ENCODE measurements at places on chromosomes 12 and 14.

GRCh38 chr12:34371050-34371449 lies 348.8 kb downstream of the ALG10 start:
- DNase-seq = no peak

DNA sequence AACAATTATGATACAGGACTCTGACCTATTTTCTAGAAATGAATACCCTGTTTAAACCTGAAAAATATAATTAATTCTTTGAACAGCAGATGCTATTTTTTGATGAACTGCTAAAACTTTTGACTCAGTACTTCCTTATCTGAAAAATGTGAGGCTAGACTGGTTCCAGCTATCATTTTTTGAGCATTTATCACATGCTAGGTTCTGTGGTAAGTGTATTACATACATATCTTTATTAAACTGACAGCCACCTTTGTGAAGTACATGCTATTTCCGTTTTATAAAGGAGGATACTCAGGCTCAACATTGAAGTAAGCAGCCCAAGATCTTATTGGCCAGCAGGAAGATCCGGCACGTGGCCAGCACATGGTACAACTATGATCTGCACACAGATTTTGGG lies 459.8 kb upstream of the SEL1L start:
- DNase-seq = no peak

DNA sequence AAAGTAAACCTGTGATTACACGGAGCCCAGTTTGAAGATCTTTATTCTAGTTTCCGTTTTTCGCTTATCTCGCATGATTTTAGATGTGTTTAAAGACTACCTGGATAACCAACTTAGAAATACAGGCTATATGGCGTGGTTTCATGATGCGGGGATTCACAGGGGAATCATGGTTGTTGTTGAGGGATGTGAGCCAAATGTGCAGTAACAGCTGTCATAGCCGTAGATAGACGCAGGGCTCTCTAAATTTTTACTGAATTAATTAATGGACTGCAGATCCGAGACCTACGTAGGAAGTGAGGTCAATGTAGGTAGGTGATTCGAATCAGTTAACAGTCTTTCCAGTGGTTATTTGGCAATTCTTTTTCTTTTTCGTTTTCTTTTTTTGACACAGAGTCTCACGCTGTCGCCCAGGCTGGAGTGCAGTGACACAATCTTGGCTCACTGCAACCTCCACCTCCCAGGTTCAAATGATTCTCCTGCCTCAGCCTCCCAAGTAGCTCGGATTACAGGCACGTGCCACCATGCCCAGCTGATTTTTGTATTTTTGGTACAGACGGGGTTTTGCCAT lies 144.9 kb upstream of the AMIGO2 start:
- no peak for DNase-seq

DNA sequence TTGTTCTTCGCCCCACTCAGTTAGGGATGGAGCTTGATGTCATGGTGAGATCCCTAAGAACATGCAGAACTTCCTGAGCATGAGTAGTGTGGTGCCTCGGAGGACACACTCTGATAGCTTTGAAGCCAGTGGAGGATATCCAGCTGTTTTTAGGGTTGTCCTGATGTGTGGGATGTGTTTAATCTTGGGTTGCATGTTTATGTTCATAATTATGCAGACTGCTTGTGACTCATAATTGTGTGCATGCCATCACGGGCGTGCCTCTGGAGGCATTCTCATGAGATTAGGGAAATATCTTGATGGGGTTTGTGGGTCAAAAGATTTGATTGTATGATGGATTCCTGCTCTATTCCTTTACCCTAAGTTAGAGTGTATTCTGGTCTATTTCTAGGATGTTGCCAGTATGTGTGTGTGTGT lies 267.4 kb upstream of the PELI2 start:
- no peak for DNase-seq

GRCh38 chr12:51846271-51846691 lies 2.2 kb downstream of the FIGNL2 start:
- no peak for DNase-seq

DNA sequence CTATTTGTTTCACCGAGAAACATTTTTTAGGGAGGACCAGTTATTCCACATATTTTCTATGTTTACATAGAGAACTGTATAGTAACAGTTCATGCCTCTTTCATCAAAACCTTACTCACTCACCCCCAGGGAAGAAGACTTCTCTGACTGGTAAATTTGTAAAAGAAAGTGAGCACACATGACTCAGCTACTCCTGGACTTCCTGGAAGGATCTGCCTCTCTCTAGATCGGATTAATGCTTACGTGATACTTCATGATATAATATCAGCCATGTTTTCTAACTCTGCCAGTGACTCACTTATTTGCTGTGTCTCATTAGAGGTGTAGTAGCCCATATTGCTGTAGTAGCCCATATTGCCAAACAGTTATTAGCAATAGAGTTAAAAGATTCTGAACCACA lies 494.3 kb upstream of the ATXN7L3B start:
- no peak for DNase-seq

DNA sequence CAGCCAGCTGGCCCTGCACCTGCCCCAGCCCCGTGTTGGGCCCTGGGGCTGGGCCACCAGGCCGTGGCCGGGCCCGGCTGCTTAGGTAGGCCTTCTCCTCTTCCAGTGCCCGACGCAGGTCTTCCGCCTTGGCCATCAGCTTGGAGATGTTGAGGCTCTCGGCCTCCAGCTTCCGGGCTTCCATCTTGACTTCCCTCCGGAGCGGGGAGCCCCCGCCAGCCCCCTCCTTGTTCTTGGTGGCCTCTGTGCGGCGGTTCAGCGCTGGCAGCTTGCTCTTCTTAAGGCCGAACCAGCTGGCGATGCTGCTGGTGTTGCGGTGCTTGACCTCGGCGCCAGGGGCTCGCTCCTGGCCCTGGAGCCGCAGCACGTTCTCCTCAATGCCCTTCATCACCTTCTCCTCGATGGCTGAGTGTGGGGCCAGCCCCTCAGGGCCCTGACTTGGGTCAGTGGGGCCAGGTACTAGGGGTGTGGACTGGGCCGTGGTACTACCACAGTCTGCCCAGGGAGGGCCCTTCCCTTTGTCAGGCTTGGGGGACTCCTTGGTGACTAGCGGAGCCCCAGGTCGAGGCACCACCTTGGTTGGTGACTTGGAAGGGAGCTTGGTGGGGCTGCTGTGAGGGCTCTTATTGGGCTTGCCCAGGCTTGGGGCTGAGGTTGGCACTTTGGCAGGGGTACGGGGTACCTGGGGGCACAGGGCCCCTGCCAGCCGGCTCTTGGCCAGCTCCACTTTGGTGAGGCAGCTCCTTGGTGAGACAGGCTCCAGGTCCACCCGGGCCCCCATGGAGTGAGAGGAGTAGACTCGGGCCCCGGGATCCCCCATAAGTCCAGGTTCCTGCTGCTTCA lies 33.2 kb downstream of the NCKAP5L start:
- no peak for DNase-seq

- no peak for DNase-seq
Measured at GRCh38 chr14:63492391-63492790, 50.8 kb downstream of the PPP2R5E start.

DNA sequence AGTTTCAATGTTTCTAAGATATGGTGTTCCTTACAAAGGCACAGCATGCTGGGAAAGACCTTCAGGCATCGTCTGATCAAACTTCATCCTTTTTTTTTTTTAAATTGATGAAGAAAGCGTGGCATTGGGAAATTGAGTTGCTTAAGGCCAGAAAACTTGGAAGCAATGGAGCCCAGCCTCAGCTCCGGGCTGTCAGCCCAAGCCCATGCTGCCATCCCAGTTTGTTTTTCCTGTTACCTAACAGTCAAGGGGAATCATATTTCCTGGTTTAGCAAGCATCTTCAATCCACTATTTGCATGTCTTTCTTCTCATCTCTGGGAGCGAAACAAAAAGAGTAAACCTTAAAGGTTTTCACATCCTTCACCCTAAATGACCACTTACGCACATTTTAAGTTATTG lies 200.2 kb downstream of the CHST11 start:
- DNase-seq = no peak

DNA sequence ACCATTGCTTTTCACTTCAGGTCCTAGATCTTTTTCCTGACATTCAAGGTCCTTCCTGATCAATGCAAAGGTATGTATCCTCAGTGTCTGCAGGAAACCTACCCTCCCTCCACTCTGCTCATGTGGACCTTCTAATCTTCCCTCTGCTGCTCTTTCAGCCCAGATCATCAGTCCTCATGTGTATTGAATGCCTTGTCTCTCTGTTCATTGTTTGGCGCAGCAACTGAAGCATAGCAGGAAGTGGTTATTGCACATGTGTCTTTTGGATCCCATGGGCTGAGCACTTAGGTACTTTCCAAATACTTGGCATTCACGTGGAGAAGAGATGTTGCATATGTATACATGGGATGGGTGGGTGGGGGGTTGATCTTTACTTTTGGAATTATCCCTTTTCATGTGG lies 4.3 kb upstream of the NIN start:
- no peak for DNase-seq

DNA sequence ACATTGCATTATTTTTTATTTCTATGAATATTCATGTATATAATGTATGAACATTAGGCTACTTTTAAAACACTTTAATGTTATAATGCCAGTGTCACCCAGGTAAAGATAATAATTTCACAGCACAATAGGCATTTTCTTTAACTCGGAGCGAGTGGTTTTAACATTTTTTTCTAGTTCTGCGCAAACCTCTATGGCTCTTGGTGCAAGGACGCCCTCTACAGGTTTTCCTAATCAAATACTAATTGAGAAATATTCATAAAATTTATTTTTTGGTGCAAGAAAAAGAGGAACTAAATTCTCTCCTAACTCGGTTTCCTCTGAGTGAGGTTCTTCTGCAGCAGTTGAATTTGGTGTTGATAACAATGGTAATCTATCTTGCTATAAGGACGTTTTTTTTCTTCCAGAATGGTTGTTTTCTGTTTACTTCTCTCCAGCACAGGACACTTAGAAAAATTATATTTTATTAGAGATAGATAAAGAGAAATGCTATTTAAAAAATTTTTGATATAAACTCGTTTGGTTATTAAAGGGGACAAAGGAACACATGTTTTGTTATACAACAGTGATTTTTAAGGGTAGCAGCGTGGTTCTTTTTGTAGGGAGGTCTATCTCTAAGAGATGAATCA lies 2.4 kb upstream of the WIF1 start:
- DNase-seq = no peak

- DNase-seq = peak; percentile 54
Measured at GRCh38 chr12:14239350-14239934, 126.0 kb upstream of the ATF7IP start.

GRCh38 chr12:122382919-122383350 lies 39.5 kb downstream of the CLIP1 start:
- DNase-seq = no peak

- no peak for DNase-seq
Measured at GRCh38 chr12:93994721-93995120, 153.7 kb upstream of the PLXNC1 start.
